ENCODE measurements at places on chromosomes 5 and 9.

- DNase-seq: no peak
These were observed 9.6 kb upstream of the ATP6V0E1 start for GRCh38 chr5:172973931-172974330.

DNA sequence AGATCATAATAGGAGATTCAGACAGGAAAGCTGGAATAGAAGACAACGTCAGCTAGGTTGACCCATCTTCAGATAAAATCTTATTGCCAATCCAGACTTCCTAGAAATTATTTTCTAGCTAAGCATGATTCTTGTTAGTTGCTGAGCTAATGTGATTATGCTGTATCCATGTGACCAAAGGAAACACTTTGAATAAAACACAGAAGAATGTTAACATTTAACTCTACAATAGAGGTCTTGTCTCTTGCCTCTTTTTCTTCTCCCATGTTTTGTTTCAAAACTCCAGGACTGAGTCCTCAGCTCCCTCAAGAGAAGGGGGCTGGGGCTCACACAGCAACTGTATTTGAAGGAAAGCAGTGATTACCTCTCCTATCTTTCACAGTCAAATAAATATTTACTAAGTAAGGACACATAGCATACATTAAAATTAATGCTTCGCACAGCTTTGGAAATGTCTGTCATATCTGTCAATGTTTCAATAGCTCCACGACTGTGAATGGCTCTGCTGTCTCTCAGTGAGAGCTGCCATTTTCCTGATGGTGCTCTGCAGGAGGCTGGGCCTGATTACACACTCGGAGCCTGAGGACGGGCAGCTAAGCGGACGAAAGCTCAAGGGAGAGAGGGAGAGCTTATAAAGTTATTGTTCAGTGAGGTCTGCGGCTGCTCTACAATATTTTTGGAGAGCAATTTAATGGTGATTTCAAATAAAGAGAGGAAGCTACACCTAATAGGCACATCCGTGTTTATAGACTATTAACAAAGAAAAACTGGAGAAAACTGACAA, 64.8 kb upstream of the ZNF462 start:
- DNase-seq: no peak

DNA sequence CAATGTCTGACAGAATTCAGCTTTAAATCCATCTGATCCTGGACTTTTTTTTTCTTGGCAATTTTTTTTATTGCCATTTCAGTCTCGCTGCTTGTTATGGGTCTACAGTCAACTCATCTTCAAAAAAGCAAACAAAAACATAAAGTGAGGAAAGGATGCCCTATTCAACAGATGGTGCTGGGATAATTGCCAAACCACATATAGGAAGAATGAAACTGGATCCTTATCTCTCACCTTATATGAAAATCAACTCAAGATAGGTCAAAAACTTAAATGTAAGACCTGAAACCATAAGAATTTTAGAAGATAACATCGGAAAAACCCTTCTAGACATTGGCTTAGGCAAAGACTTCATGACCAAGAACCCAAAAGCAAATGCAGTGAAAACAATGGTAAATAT, 389.1 kb upstream of the ST8SIA4 start:
- DNase-seq: no peak

DNA sequence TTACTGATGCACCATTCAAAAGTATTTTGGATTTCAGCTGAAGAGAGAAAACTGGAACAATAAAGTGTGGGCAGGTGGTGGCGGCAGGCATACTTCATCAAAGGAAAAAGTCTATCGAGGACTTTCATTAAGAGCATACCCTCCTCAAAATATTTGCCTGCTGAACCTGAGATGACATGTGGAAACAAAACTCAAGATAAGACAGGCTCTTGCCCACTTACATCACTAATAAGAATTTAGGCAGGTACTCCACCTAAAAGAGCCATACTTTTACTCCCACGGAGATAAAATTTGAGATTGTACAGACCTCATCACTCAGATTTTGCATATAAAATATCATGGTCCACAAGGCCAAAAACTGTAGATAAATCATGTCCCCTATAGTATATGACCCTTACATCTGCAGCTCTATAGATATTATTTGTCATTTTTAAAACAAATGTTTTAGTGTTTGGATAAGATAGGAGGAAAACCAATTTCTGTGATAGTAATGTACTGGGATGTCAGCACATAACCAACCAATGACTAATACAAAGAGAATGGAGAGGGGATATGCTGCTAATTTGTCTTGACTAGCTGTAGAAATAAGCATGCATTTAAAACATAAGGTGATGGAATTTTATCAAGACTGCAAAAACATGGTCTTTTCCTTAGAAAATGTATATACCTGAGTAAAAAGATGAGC, 730.6 kb upstream of the ZNF608 start:
- DNase-seq: no peak

DNA sequence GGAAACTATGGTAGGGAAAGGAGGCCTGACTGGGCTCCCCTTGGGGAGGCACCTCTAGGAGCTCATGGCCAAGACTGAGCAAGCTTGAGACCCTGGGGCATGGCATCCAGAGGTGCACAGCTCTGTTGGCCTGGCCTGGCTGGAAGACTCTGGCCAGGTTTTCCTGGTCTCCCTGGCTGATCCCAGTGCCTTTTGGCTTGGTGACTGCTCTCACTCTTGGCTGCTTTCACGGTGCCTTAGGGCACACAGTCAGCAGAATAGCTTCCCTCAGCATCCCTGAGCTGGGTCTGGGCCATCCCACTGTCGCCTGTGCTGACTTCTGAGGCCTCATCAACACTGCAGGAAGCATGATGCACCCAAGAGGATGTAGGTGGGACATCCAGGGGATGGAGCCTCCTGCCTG, 13.4 kb upstream of the DELE1 start:
- no peak for DNase-seq

DNA sequence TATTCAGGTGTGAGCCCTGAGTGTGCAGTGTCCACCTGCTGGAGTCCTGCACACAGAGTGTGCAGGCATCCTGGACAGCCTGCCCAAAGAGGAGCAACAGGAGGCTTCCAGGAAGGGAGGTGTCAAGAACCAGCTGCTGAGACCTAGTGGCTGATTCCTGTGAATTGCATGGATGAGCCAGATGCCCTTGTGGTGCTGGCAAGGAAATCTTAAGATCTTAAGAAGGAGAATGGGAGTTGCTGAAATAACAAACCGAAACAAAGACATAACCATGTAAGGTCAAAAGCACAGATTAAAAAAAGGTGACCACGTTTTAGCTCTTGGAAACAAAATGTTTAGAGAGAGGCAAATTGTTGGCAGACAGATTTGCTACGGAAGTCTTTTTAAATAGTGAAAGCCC, 29.3 kb upstream of the RPS23 start:
- no peak for DNase-seq

All from stimulated activated CD4-positive, alpha-beta T cell treated with anti-CD3 and anti-CD28 coated beads, Interleukin-4, amount 100 ng/mL, for 48 hours (primary cell).